ENCODE measurements at places on chromosomes 6 and 20.

DNA sequence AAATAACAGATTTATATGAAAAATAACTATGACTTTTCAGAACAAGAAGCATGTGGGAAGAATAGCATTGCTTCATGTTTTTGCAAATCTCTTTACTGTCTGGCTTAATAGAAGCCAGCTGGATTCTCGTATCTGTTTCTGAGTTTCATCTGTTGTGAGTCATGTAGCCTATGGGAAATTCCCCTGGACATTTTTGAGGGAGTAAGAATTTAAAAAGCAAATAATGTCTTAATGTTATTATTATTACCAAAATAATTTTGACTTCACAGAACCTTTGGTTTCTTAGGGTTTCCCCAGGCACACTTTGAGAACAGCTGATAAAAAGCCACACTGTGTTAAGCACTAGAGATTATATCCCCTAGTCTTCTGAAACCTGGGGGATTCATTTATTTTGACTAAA is 75.8 kb downstream of the SYCP2L start:
- DNase-seq = no peak

DNA sequence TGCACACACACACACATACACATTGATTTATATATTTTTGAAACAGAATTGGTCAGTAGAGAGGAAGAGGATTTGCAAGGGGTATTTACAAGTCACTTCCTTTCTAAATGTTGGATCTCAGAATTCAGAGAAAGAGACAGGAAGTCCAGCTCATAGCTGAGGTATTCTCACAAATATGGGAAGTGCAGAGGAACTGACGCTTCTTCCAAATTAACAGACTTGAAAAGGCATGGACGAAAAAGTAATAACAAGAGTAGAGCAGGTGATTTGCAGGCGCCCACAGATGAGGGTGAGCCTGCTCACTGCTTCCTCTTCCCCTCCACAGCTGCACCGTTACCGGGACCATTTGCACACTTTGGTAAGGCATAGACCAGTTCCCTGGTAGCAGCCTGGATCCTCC is 246.4 kb downstream of the PHACTR1 start:
- DNase-seq = no peak

DNA sequence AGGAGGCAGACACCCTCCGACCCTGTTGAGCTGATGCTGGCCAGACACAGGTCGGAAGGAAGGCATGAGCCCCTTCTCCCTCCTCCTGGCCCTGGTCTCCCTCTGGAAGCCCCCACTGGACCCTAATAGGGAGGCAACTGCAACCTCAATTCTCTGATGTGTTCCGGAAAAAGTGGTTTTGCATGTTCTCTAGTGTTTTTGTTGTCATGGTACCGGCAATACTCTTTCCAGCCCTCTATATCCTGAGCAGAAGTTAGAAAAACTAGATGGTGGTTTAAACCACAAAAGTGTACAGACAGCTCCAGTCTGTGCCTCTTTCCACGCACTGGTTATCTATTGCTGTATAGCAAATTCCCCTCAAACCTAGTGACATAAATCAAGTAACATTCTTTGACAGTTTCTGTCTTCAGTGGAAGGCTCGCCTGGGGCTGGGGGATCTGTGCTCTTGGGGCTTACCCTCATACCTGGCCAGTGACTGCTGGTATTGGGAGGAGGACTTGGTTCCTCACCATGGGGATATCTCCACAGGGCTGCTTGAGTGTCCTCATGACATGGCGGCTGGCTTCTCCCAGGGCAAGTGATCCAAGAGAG is 37.0 kb downstream of the SYTL3 start:
- no peak for DNase-seq

- no peak for DNase-seq
Observed at GRCh38 chr6:132275066-132275970, 126.0 kb downstream of the MOXD1 start.

DNA sequence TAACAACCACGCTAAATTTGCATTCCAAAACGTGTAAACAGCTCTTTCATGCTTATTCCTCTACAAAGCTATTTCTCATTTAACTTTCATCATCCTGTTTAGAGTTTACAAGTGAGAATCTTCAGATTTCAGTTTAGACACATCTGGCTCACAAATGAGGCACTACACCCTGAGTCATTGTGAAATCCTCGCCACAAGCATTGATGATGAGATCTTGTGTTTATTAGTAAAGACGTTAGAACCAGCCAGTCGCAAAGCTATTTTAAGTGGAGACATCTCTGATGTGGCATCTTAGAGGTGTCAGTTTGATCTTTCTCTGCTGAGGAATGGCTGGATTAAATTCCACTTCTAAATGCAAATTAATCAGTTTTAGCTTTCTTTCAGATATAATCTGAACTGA is 8.3 kb upstream of the ISM1 start:
- no peak for DNase-seq

DNA sequence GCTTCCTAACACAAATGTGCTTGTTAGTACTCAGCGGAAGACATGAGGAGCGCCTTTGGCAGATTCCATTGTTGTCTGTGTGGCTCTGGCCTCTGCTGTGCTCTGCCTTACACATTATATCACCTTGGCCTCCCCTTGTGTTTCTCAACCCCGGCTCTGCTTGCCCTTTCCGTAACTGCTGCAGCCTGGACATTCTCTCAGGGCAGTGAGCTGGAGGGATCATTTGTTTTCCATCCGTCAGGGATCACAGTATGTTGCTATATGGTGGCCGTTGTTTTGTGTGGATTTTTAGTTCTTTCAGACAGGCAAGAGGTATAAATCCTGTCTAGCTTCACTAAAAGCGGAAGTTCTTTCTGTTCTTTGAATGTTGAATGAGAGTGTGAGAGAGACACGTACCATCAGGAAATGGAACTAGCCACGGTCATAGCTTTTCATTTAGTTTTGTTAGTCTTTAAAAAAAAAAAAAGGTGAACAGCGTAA is 175.1 kb downstream of the JARID2 start:
- DNase-seq = no peak
